ENCODE measurements at places on chromosomes 3 and 15. TPM values are rescaled to one million over a fixed set of nuclear protein-coding genes. Genes with fewer than 3 reads are reported as not detected.

GRCh38 chr3:14617508-14618023 lies 34.0 kb upstream of the CCDC174 start:
- no peak for DNase-seq

DNA sequence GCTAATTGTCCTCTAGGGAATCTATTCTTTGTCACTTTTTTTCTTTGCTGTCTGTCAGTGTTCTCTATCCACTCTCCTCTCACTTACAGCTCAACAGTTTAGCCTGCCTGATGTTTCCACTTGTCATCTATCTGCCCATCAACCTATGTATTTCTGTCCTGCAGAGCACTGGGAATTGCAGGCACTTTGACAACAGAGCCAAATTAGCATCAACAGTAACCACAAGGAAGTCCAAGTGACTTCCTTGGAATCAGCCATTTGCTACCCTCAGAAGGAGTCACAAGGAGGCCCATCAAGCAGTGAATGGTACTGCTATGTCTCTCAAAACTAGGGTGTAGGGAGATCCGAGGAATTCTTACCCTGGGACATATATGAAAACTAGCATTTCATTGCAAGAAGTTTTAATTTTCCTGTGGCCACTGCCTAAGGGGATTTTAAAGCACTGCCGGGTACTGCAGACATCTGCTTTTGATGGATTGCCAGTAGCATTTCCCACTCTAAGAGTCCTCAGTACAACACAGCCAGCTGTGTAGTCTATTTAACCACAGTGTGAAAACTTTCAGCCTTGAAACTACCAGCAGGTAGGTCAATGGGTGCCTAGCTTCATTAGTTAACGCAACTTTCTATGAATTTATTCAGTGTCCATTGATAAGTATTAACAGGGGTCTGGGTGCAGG lies 898.8 kb downstream of the NTRK3 start:
- no peak for DNase-seq

DNA sequence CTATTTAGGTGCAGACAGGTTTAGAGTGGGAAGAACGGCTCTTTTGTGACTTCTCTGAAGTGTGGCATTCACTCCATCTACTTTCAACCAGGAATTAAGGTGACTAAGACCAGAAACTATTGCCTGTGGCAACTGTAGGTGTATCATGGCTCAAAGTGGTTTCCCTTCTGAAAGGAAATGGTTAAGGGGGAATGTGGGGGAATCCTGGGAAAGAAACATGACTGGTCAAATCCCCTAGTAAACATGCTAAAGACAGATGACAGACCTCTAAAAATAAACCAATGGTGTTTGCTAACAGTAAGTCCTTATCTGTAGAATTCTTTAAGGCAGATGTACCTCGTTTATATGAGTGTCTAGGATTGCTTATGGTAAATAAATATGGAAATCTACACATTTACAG lies 56.9 kb downstream of the MEGF11 start:
- peak; percentile 64 for DNase-seq

- DNase-seq: no peak
Observed at GRCh38 chr3:159257954-159258353, 456.1 kb downstream of the MFSD1 start.

DNA sequence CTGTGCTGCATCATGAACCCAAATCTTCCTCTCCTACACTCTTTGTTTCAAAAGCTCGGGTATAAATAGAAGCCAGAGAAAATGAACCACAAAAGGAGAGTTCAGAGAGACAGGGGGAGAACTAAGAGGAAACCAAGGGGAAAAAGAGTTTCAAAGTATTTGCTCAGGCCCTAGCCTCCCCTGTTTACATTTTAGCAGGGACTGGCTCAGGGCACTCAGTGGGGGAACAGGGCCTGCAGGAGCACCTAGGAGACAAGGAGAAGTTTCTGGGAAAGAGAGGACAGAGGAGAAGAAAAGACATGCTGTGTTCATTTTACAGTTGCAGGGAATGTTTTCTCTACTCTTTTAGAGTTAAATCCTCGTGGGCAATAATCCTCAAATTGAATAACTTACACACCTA lies 8.5 kb upstream of the IL17RD start:
- DNase-seq: no peak

The SERPINI2 gene
- total RNA-seq: not detected

DNA sequence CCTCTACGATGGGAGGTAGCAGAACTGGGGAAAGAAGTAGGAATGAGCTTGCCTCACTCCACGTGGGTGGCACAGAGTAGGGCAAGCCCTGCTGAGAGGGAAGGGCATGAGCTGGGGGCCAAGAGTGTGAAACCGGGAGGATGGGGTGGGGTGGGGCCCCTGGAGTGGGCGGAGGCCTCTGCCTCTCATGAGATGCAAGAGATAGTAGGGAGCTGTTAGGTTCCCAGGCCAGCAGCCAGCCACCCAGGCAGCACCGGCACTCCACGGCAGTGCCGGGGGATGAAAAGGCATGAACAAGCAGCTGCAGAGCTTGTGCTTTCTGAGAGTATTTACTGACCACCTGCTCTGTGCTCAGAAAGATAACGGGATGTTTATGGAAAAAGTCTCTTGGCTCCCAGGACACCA lies 24.4 kb upstream of the PLA2G4E start:
- DNase-seq: no peak

DNA sequence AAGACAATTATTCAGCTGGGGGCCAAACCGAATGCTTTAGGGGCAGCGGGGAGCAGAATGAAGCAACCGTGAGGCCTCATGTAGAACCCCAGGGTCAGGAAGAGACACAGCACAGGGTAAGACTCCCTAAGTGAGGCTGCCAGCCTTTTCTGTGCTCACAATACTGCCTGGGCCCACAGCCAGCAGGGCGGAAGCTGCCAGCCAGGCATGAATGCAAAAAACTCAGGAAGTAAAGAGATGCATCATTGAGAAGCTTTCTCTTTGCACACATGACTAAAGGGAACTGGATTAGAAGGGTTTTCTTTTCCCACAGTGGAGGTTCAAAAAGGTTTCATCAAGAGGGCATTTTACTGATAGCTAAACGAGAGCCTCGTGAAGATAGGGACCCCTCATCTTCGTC lies 33.3 kb downstream of the CA12 start:
- peak; percentile 85 for DNase-seq

GRCh38 chr3:44981220-44981619 lies 5.2 kb downstream of the EXOSC7 start:
- DNase-seq: peak; percentile 56

- DNase-seq: peak; percentile 39
Observed at GRCh38 chr15:68400066-68400456, 31.9 kb downstream of the ITGA11 start.

The SKOR1 gene
- 0.35 TPM for total RNA-seq

DNA sequence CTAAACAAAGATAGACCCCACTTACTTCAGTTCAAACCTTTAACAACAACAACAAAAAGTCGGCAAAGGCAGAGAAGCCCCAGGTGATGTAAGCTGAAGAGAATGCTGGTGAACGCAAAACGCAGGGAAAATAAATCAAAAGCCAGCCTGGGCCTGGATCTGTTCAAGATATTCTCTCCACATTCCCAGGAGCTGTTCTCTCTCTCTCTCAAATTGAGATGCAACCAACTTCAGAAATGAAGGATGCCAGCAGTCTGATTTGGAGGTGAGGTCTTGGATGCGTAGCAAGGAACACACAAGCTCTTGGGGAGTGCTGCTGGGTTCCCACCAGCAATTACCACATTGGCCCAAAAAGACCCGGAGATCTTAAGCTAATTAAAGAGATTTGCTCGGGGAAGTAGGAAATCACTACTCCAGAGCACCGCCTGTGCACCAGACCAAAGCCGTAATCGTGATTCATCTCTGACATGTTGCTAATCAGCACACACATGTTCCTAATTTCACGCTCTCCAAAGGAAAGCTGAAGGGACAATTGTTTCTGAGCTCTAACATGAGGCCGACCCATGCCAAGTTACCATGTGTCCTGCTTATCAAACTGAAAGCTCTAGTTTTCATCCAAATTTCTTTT lies 37.1 kb downstream of the IL17RD start:
- DNase-seq: no peak

The ACP3 gene
- total RNA-seq: 0.15 TPM

DNA sequence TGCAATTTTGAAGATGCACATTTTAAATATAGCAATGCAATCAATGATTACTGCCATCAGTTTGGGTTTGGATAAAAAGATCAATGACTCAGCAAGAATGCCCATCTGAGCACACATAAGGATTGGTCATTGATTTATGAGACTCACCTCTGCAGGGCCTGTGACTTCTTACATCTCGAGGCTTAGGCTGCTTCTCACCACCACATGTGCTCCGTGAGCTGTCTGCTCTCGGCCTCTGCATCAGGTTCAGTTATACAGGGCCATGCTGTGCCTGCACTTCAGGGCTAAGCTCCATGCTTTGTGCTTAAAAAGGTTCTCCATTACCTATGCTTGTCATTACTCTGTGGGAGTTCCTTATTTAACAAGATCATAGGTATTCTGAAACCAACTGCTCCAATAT lies 887.5 kb downstream of the DIPK2A start:
- no peak for DNase-seq

DNA sequence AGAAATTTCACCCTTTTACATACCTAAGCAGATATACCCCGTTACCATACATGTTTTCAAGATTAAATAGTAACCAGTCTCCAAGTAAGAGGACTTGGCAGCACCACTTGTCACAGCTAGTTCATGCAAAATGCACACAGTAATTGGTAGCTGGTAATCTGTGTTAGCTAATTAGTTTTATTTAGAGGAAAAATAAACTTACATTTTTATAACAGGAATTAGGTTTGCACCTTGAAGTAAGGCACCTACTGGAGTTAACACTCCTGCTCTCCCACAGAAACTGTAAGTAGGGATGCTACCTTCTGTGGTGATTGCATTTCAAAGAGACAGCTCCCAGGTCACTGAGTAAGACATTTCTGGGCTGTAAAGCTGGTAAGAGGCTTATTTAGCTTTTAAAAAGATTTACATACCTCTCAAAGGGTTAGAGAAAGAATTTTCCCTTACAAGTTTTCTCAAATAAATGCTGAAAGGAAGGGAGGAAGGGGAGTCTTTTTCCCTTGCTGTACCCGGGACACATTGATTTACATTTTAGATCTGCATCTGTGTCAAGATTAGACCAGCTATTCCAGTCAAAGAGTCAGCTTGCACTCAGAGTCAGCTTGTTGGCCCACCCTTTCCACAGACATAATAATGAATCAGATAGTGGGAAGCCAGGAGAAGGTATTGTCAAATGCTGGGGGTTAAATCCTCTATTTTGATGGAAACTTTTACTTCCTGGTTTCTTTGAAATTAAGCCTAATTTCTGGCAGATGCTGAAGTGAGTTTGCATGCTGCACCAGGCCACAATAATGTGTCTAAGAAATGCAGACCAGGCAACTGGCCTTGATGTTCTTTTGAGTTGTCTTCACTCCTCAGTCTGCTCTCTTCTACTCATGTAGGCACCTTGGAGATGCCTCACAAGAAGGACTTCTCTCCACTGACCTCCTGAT lies 77.6 kb upstream of the CHD2 start:
- DNase-seq: no peak

The C3orf70 gene
- total RNA-seq: not detected

DNA sequence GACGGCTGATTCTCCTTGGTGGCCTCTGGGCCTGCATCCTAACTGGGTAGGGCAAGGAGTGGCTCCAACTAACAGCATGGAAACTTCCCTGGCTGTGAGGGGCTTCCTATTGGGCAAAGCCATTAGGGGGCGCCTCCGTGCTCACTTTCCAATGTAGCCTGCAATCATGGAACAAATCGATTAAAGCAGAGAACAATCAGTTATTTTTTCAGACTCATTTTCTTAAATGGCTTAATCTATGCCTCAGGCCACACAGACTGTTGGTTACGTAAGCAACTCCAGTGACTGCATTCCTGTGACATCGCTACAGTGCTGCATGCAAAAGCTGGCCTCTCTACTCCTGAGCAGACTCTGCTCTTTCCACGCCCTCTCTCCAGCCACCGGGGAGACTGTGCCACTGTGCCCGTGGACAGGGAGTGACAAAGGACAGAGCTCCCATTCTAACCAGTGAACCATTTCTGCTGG lies 278.9 kb downstream of the KLF13 start:
- peak; percentile 44 for DNase-seq
